ENCODE measurements at places on chromosomes 13 and 19. TPM values are rescaled to one million over a fixed set of nuclear protein-coding genes. Genes with fewer than 3 reads are reported as not detected.

The PVR gene
- 87.3 TPM for total RNA-seq

The CCNE1 gene
- 4.2 TPM for total RNA-seq

The ATP1A3 gene
- total RNA-seq = 0.13 TPM

The KLHL1 gene
- not detected for total RNA-seq

The PLIN5 gene
- total RNA-seq = not detected

The LILRA2 gene
- not detected for total RNA-seq

Measured in smooth muscle cell of the pulmonary artery (primary cell).